ENCODE measurements at places on chromosomes 6 and 20.

DNA sequence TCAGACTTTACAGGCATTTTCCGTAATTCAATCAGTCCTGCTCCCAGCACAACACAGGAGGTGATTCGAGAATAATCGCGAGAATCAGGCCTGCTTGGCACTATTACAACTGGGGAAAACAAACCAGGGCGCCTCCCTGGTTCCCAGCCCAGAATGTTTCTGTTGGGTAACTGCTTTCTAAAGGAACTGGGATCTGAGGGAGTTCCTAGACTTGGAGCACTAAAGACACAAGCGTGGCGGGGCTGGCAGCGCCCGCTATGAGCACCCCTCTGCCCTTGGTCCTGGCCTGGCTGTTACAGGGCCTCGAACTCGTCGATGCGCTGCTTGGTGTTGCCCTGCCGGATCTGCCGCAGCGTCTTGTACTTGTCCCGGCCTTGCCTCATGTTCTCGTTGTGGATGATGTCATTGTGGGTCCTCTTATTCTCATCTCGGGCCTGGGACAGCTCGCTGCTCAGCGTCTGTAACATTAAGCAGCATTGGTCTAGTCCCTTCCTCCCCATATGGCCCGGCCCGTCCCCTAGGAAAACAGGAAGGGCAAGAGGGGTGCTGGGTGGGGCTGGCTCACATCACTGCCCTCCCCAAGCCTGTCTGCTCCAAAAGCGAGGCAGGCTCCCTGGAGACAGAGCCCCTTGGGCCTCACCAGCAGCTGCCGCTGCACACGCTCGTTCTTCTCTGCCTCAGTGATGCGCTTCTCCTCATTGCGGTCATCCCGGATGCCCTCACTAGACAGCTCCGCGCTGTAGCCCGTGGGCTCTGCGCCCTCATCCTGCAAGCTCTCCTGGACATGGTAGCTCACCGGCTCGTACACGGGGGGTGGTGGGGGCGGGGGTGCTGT is 52.3 kb downstream of the EZR start:
- DNase-seq = no peak

DNA sequence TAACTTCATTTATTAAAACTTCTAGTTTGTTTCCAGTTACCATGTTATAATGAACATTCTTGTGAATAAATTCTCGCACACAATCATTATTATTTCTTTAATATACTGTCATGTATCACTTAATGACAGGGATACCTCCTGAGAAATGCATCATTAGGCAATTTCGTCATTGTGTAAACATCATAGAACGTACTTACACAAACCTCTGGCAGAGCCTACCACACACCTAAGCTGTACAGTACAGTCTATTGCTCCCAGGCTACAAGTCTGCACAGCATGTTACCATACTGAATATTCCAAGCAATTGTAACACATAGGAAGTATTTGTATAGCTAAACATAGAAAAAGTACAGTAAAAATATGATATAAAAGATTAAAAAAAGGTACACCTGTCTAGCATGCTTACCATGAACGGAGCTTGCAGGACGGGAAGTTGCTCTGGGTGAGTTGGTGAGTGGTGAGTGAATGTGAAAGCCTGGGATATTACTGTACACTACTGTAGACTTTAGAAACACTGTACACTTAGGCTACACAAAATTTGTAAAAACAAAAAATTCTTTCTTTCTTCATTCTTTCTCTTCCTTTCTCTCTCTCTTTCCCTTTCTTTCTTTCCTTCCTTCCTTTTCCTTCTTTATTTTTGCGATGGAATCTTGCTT is 268.2 kb upstream of the SOX4 start:
- no peak for DNase-seq

DNA sequence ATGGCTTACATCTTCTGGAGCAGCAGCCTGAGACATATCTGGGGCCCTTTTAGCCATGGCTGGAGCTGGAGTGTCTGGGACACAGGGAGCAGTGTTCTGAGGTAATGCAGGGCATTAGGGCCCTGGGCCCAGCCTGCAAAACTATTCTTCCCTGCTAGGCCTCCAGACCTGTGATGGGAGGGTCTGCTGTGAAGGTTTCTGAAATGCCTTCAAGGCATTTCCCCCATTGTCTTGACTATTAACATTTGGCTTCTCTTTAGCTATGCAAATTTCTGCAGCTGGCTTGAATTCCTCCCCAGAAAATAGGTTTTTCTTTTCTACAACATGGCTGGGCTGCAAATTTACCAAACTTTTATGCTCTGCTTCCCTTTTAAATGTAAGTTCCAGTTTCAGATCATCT is 61.5 kb downstream of the EDN1 start:
- no peak for DNase-seq

- DNase-seq = no peak
Measured at GRCh38 chr6:17610835-17611234, 10.7 kb downstream of the FAM8A1 start.

DNA sequence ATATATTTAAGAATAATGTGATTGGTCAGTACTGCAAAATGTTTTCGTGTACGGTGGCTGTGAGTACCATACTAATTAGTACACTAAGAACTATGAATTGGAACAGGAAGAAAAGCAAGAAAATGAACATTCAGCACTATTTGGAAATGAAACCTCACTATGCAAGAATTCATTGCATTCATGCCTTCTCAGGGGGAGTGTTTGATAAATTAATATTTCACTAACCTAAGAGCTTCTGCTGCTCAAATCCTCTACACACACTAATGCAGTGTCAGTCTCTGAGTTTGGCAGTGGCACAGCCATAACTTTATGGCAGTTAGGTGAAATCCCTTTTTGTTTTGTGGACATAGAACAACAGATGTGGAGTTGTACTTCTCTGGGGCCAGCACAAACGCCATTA is 60.1 kb downstream of the SLC16A10 start:
- no peak for DNase-seq

GRCh38 chr6:41966214-41966920 is 24.8 kb upstream of the CCND3 start:
- DNase-seq = no peak
